Hematopoietic multipotent progenitor cell treated with erythropoietin and hydrocortisone succinate and interleukin-3 and kit ligand, for 6 days (in vitro differentiated cells): ENCODE measurements at places on chromosomes 13 and 19.

DNA sequence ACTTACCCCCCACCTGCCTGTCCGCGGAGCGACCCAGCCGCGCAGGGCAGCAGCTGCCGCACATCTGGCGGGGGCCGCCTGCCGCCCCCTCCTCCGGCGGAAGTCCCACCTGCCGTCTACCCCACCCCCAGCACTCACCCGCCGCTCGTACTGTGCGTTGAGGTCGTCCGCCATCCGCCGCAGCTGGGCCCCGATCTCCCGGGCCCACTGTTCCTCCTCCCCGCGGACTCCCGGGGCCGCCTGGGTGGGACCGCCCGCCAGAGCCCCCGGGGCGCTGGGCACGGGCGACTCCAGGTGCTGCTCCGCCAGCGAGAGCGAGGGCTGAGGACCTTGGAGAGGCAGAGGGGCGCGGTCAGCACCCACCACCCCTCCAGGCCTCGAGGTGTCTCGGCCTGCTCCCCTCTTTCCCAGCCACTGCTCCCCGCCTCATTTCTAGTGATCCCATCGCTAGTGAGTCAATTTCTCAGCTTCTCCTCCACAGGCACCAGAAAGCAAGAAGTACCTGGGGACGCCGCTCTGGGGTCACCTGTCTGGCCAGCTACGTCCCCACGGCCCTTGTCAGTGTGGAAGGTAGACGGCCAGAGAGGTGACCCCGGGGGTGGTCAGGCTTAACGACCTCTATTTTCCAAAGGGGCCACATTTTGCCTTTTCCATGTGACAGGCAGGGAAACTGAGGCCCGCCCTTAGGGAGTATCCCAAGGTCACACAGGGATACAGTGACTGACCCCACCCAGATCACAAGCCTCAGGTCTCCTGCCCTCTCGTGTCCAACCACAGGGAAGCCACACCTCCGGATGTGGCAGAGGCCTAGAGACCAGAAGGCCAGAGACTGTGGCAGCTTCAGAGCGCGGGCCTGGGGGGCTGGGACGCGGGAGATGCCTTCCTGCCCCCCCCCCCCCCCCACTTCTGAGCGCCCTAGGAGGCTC, 4.3 kb downstream of the BBC3 start:
- peak; percentile 98 for DNase-seq

DNA sequence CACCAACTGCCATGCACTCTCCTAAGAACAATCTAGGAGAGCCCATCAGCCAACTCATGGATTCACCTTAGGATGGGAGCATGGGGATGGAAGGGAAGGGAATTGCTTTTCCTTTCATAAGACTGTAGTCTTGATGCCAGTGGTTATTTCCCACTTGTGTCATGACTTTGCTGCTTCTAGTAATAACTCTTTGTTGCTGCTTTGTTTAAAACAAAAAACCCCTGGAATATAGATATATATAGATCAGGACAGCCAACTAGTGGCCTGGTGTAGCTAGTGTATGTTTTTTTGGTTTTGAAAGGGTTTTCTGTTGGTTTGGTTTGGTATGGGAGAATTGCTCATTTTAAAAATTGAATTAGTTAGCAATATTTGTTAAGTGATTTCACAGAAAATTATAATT, 39.3 kb upstream of the KCTD4 start:
- DNase-seq: no peak

DNA sequence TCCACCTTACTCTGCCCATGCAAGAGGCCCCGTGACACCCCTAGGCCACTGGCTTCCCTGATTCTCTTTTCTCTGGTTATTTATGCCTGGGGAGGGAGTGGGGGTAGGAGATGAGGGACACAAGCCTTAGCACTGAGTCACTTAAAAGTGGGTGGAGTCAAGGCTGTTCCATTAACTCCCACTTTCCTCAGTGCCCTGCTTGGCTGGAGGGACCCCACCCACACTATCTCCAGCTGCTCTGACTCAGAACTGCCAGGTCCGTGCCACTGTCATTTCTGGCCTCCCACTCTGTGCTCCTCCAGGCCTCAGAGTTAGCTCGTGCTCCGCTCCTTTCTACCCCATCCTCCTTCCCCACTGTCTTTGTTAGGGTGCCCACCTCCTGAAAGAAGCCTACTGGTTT, 113.4 kb upstream of the UQCRFS1 start:
- no peak for DNase-seq

DNA sequence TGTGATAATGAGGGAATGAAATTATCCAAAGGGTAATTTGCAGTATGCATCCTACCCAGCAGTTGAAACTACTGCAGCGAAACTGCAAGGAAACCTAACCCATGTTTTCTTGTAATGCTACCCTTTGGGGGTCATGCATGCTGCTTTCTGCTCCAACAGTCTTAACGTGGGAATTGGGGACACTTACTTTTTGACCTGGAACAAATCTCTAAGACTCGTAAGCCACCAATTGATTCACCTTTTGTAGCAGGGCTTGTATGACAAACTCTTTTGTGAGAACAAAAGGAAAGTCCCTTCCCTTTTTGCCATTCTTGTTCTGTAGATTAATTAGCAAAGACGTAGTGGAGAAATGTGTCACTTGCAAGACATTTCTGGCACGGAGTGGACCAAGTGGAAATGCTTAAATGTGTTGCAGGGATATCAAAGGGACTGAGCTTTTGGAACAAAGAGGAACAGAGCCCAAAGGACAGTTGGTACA, 27.4 kb downstream of the LRCH1 start:
- no peak for DNase-seq

- peak; percentile 95 for DNase-seq
Measured at GRCh38 chr19:44741841-44742329, 6.6 kb upstream of the BCL3 start.

GRCh38 chr13:25992076-25992475, 59.7 kb downstream of the SHISA2 start:
- DNase-seq: no peak

GRCh38 chr13:80473695-80474094, 132.8 kb upstream of the SPRY2 start:
- no peak for DNase-seq

DNA sequence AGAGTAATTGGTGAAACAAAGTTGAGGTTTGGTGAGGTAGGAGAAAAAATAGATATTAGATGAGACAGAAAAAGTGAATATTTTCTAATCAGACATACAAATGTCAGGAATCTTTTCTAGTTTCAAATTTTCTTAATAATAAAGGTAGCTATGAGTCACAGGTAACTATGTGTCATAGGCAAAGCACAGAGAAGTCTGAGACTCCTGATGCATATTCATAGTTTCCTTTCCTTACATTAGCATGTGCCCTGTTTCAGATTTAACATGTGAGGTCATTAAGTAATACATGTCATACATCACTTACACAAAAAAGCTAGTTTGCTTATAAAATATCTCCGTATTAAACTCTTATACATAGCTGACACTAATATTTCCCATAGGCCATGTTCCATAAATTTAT, 1141.3 kb upstream of the PCDH20 start:
- DNase-seq: no peak

- DNase-seq: no peak
Measured at GRCh38 chr13:51802631-51803418, 1.1 kb downstream of the DHRS12 start.

DNA sequence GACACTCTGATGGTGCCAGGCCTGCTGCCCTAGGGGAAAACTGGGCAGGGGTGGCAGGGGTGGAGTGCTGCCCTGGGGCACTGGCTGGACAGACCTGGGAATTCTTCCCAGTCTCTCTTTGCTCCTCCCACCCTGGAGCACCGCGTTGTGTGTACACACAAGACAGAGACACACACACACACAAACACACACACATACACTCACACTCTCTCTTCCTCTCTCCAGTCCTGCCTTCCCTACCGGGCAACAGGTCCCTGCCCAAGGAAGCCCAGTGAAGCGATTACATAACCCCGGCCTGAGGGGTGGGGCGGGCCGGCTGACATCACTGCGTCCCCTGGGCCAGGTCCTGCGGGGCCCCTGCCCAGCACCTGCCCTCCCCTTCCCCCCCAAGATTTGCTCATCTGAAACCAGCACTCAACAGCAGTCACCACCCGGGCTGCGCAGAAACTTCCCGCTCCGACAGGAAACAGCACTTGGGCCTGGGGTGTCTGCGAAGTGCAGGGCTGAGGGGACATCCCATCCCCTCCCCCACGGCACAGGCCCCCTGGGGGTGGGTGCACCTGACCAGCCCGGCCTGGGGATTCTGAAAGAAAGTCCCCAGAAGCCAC, 1.2 kb downstream of the MKNK2 start:
- DNase-seq: peak; percentile 64

GRCh38 chr19:23512151-23512925, 117.1 kb upstream of the ZNF91 start:
- DNase-seq: no peak

GRCh38 chr13:74361274-74361673, 227.1 kb upstream of the KLF12 start:
- DNase-seq: no peak

DNA sequence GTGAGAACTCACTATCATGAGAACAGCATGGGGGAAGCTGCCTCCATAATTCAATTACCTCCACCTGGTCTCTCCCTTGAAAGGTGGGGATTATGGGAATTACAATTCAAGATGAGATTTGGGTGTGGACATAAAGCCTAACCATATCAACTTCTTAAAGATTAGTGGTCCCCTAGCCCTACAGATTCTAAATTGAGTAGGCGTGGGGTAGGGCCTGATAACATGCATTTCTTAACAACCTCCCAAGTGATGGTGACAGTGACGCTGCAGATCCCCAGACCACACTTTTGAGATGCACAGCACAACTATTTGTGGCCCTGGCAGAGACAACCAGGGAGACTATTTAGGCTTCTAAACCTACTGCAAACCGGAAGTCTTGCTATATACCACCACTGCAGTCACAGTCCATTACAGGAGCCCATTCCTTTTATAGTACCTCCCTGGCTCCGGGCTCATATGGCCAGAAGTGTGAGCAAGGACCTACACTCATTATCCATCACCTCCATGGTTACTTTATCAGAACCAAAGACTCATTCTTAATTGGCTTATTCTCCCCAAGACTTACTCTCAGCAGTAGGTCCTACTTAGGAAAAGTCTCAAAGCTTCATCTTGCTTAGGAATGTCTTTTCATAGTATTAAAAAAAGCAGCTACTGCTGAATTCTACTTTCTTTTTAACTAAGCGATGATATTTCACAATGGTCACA, 2.1 kb upstream of the DPY19L3 start:
- DNase-seq: no peak

DNA sequence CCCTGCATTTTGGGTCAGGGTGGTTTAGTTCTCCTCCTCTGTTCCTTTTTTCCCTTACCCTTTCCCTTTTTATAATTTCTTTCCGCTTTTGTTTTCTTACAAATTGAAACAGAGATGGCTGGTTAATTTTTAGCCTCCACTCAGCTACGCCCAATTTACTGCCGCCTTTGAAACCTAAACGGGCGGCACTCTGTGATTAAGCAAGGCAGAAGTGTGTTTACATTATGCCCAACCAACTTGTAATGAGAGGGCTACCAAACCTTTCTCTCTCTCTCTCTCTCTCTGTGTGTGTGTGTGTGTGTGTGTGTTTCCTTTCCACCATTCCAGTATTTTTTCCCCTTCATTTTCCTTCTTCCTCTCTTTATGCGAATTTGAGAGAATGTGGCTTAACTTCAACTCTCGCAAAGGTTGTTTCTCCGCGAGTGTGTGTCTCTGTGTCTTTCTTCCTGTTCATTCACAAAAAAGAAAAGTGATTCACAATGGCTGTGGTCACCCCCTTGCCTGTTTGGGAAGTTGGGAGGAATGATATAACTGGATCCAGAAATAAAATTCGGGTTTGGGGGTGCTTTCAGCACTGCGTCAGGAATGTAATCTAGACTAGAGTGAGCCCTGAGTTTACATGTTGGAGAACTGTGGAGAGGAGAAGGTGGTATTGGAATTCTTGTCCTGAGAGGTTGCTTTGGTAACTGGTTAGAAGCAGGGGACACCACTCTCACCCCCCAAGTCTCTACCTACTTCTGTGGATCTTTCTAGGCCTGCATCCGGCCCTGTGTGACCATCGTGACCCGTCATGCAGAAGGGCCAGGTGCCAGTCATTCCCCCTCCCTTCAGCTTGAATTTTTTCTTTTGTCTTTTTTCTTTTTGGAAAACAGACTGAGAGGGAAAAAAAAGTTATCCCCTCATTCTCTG, 31.4 kb downstream of the NFIX start:
- no peak for DNase-seq

- no peak for DNase-seq
Measured at GRCh38 chr19:7383284-7383683, 34.5 kb downstream of the ARHGEF18 start.

DNA sequence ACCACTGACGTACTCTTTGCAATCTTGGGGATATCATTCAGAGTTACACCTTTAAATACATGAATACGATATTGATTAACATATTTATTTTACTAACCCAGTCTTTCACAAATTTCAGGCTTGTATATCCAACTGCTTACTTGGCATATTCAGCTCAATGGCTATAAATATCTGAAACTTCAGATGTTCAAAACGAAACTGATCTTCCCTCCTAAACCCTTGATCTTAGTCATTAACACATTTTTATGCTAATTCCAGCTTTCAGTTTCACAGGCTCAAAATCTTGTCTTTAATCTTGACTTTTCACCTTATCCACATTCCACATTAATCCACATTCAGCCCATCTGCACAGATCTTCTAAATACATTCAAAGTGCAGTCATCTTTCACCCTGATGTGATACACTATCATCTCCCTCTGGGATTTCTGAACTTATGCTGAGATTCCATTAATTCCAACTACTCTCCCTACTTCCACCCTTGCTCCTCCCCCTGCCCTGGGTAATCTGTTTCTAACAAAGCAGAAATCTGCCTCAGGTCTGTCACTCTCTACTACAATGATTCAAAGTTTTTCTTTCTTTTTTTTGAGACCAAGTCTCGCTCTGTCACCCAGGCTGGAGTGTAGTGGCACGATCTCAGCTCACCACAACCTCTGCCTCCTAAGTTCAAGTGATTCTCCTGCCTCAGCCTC, 387.2 kb downstream of the GPC5 start:
- DNase-seq: no peak

DNA sequence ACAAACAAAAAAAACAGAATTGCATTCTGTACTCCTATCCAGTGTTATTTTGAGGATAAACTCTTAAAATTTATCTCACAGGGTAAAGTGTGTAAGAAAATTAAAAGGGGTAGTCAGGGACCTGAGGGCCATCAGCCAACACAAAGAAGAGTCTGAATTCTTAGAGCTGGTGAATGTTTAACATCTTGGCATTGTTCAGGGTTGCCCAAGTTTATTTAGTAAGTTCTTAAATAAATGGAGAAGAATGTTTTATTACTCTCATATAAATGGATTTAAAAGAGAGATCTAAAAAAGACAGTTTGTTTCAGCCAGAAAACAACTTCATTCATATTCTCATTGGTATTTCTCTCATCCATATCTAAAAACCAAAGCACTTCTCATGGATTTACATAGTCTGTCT, 171.7 kb downstream of the LACC1 start:
- no peak for DNase-seq

- no peak for DNase-seq
Measured at GRCh38 chr19:55838906-55839305, 2.6 kb downstream of the NLRP4 start.

- DNase-seq: peak; percentile 66
Measured at GRCh38 chr19:52748336-52748950, 13.6 kb upstream of the ZNF611 start.

DNA sequence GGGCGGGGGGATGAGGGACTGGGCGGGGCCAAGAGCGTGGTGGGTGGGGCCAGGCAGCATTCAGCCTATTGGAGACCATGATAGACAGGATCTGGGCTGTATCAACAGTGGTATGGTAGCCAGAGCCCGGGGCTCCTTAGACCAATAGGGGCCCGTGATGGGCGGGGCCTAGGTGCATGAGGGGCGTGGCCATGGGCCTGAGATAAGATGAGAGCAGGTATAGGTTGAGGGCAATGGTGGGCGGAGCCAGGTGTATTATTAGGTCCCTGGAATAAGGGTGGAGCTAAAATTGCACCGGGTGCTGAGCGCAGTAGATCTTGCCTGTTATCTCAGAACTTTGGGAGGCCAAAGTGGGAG, 5.3 kb downstream of the ABCA7 start:
- peak; percentile 92 for DNase-seq
